Fibroblast of the aortic adventitia (primary cell): ENCODE measurements at places on chromosomes 4 and X.

GRCh38 chrX:136166221-136166855 is 19.0 kb downstream of the FHL1 start:
- peak; percentile 66 for DNase-seq

GRCh38 chrX:63529961-63530360 is 178.8 kb upstream of the SPIN4 start:
- DNase-seq: no peak

DNA sequence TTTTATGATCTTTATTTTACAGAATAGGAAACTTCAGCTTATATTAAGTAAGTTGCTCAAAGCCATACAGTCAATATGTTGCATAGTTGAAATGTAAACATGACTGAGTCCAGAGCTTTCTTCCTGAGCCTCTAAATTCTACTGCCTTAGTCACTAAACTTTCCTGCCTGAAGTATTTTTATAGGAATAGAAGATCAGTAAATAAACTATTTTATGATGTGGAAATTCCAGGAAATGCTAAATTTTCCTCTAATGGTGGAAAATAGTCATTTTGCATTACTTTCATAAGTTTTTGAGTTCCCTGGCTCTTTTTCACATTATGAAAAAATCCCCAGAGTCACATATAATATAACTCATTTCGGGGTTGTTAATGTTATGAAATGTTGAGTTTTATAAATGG is 182.8 kb downstream of the BANK1 start:
- no peak for DNase-seq

- no peak for DNase-seq
Measured at GRCh38 chrX:106203315-106203714, 35.2 kb downstream of the PWWP3B start.

DNA sequence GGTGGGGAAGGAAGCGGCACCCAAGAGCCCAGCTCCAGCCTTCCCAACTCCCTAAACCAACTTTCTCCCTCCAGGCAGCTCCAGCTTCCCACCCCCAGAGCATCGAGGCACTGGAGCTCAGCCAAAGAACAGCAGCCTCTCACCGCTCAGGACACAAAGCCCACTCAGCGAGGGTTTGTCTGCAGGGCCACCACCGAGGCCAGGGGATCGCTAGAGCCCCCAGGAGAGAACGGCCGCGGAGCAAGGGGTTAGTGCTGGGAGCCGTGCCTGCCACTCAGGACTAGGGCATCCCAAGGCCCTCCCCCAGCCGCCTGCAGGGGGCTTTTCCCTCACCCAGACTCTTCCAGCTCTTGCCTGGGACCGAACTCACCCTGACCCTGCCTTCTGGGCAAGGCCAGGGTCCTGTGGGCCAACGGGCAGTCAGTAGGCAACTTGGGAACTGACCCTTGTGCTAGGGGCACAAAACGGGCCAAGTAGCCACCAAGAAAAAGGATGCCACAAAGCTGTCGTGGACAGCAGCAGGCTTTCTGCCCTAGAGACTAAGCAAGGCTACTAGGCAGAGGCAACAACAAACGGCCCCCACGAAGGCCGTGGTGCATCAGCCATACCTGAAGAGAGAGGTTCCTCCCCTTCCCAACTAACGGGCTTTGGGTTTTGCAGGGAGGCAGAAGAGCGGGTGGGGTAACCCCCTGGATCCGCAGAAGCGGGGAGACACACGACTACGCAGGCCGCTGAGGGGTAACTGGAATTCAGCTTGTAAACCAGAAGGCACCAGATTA is 2.3 kb downstream of the HCFC1 start:
- no peak for DNase-seq

DNA sequence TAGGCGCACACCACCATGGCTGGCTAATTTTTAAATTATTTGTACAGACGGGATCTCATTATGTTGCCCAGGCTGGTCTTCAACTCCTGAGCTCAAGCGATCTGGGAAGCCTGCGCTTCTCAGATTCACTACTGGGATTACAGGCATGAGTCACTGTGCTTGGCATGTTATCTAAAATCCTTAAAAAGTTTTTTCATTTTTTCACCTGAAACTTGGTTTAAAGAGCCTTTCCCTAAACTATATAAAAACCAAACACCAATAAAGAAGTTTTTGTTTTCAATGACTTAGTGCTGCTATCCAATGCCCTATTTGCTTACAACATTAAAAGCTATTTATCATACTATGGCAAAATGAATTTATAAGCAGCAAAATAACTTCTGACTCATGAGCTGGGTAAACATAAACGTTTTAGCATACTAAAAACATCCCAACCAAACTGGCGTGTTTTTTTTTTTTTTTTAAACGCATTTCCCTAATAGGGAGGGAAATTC is 127.8 kb downstream of the UBE2K start:
- peak; percentile 72 for DNase-seq

DNA sequence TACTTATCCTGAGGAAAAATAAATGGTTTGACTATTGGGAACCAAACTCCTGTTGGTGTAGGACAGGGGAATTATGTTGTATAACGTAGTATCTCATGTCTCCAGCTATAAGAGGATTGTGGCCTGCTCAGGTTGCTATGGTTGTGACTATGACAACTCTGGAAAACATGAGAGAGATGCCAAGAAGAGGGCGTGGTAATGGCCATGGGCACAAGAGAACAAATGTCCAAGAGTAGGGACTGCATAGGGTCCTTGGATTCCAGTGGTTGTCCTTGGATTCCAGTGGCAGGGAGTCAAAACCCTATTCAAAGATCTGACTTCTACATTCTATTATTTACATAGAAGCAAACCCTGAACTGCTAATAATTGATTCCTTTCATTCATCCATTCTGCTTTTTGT is 6.8 kb upstream of the MOB1B start:
- DNase-seq: no peak

GRCh38 chr4:175691791-175692190 is 120.3 kb downstream of the GPM6A start:
- no peak for DNase-seq

GRCh38 chrX:134936542-134936941 is 54.2 kb upstream of the SMIM10 start:
- peak; percentile 82 for DNase-seq

DNA sequence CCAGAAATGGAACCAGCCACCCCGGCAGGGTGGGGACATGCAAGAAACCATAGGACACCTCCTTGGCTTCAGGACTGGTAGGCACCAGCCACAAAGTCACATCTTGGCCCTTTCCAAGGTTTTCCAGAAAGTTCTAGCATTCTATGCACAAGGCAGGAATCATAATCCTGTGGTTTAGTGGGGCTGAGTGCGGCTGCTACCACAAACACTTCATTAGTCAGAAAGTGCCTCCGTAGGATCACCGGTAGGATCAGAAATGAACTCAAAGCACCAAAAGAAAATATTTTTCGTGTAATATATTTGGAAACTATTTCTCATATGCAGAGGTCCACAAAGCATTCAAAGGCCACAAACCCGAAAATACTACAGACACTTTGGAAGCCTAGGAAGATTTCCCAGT is 191.7 kb downstream of the PTTG2 start:
- DNase-seq: no peak

GRCh38 chrX:34437586-34437985 is 219.5 kb downstream of the TMEM47 start:
- no peak for DNase-seq

- peak; percentile 4 for DNase-seq
Measured at GRCh38 chr4:151922811-151923210, 162.0 kb upstream of the GATB start.

DNA sequence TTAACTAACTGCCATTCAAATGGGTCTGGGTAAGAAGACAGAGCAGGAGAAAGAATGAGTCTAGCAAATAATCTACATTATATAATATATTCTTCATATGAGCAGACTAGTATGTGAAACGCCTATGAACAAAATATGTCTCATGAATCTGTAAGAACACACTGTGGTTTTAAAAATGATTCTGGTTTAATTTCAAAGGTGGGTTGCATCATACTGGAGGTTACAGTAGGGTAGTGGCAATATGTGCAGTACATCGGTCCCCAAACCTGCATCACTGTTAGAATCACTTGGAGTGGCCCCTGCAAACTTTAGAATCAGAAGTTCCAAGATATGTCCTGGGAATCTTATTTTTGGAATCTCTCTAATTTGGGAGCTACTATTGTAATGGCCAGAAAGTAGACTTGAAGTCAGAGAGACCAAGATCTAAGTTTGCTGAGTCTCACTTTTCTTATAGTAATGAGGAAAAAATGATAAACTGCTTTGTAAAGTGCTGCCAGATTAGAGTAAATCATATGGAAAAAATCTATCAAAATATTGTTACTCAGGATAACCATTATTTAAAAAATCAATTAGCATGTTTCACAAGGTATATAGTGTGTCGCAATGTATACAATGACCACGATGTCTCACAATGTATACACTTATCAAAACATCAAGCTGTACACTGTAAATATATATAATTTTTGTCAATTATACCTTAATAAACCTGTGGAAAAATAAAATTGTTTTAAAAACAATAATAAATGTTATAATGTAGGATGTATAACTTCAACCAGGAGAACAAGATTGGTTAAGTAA is 37.9 kb upstream of the ARSJ start:
- DNase-seq: no peak
